ENCODE measurements at places on chromosomes 12 and 14.

GRCh38 chr12:69501154-69501895 lies 31.1 kb downstream of the FRS2 start:
- DNase-seq: no peak

DNA sequence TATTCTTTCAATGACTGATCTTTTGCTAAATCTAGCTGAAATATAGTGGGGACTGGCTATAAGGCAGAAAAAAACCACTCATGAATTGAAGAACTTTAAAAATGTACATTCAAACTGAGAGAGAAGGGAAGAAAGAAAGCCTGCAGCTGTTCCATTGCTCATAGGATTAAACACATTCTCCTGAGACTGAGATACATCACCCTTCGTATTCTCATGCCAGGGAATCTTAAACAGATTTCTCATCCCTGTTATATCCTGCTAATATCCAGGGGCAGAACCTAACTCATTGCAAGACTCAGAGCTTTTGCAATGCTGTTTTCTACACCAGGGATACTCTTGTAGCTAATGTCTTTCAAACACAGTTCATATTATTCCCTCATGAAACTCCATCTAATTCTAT lies 67.2 kb upstream of the ACSS3 start:
- DNase-seq: no peak

DNA sequence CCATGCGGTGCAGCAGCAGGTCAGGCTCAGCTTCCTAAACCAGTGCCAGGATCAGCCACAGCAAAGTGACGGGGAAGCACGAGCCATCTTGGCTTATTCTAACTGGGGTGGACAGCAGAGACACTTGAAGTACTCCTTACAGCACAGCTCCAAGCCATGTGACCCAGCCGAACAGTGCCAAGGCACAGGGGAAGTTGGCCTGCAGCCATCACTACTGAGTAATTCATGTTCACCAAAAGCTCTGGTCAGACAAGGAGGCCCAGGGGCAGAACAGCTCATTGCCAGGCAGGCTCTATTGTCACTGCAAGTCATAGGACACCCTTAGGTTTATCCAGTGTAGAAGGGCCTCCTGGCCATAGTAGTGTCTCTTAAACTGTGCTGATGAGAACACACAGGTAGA lies 23.4 kb upstream of the SLC35F4 start:
- DNase-seq: peak; percentile 91

DNA sequence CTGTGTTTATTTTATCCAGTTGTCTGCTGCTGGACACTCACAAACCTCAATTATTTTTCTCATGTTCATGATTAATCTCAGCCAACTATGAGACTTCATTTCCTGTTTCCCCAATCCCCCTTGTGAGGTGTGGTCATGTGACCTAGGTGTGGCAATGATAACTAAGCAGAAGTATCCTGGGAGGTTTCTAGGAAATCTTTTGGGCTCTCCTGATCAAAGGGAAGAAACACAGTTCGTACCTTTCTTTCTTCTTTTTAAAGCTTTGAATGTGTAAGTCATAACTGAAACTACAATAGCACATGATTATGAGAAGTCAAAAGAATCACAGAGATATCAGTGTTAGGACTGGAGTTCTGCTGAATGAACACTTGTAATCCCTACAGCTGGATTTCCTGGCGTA lies 34.4 kb upstream of the MANSC4 start:
- DNase-seq: no peak

GRCh38 chr12:55966408-55967281 lies at the start of gene CDK2:
TSS of gene CDK2 (plus strand) at chr12:55966830. CDS start at chr12:55967009, 179 bp downstream.
- DNase-seq: peak; percentile 45

GRCh38 chr14:81727218-81727617 lies 193.6 kb upstream of the SEL1L start:
- peak; percentile 97 for DNase-seq

DNA sequence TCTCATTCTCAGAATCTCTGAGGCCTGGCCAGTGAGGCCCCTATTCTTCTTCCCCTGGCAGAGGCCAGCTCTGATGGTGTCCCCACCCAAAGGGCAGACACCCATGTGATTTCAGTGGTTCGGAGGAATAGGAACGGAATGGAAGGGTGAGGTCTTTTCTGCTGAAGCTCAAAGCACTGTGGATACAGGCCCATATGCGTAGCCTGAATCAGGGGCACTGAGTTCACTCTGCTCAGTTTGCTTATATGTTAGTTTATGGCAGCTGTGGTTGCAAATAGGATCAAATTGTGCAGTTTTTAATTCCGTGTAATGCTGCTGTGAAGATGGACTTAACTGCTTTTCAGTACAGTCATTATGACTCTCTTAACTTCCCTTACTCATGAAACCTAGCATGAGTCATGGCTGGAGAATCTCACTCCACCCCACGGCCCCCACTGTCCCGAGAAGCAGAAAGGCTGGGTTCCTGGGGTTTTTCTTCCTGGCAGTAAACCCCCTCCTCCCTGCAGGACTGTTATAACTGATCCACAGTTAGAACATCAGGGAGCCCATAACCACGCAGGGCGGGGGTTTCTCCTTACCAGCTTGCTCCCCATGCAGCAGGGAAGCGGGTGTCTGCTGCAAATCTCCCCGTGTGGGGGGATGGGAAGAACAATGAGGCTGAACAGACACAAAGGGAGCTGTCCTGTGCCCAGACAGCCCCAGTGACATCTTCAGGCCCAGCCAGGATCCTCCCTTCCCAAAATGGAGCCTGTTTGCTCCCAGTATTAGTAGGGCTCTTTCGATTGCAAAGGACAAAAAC lies 122.7 kb downstream of the SLC38A6 start:
- DNase-seq: no peak

DNA sequence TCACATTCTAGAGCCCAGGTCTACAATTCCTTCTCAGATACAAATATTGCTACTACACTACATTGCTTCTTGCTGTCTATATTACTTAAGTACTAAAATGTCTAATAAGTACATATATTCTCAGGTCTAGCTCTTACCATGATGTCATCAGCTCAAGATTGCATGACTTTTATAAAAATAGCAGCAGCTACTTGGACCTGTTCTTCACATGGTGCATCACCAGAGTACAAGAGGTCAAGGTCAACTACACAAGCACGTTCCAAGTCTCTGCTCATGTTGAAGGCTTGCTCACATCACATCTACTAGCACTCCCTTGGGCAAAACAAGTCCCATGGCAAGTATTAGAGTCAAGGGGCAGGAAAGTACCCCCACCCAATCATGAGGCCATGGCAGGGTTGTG lies 465.6 kb downstream of the MED13L start:
- DNase-seq: no peak
